Neural crest cell (in vitro differentiated cells): ENCODE measurements at places on chromosomes 4 and X. TPM values are rescaled to one million over a fixed set of nuclear protein-coding genes. Genes with fewer than 3 reads are reported as not detected.

- no peaks in the 10 kb centered on the region for H3K36me3 ChIP-seq
- no peak overlapping the region for H3K27ac ChIP-seq
- H3K4me1 ChIP-seq, result peaks cover 16% of the 10 kb centered on the region
- no peak overlapping the region for H3K4me3 ChIP-seq
Measured at GRCh38 chr4:22897520-22898108, 204.9 kb downstream of the GBA3 start.

- H3K27ac ChIP-seq, result no peak overlapping the region
- DNase-seq, result no peak
- no peaks in the 10 kb centered on the region for H3K27me3 ChIP-seq
- no peak overlapping the region for H3K4me3 ChIP-seq
- no peaks in the 10 kb centered on the region for H3K36me3 ChIP-seq
- H3K4me1 ChIP-seq, result no peaks in the 10 kb centered on the region
Measured at GRCh38 chr4:84451546-84451945, 47.5 kb downstream of the NKX6-1 start.

TMEM35A gene
- total RNA-seq, result 8.7 and 9.1 TPM in 2 replicates

DNA sequence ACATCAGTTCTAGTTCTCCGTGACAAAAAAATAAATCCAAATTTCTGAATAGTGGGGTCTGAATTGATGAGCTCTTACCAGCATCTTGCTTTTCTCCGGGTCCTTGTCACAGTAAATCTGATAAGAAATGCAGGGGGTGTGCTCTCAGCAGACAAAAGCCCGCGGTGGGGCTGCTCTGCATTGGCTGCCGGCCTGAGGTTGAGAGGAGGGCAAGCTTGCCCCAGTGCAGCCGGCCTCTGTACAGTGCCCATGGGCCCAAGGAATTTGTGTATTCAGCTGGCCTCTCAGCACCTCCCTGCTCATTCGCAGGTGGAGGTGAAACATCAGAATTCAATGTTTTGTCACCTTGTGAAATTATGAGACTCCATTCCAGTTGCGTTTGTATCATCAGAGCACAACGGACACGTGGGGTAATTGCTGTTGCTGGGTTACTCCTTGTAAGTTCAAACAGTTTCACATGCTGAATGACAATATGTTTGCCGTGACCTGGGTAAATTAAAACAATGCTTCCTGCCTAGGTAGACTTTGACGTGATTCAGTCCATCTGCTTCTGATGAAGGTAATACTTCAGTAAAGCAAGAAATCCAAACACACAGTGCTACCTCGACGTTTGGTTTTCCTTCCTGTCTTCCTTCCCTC is 596.4 kb downstream of the MID1IP1 start:
- DNase-seq, result no peak
- no peaks in the 10 kb centered on the region for H3K27me3 ChIP-seq
- H3K4me1 ChIP-seq, result peaks cover 5% of the 10 kb centered on the region
- no peaks in the 10 kb centered on the region for H3K36me3 ChIP-seq
- H3K27ac ChIP-seq, result no peak overlapping the region
- no peak overlapping the region for H3K4me3 ChIP-seq

GRCh38 chr4:74632634-74633033 is 161.7 kb downstream of the BTC start:
- H3K27ac ChIP-seq, result no peak overlapping the region
- H3K4me3 ChIP-seq, result no peak overlapping the region
- H3K4me1 ChIP-seq, result no peaks in the 10 kb centered on the region
- H3K27me3 ChIP-seq, result no peaks in the 10 kb centered on the region
- DNase-seq, result no peak
